ENCODE measurements at places on chromosomes 3 and 15.

- no peak for DNase-seq
Observed at GRCh38 chr3:79886204-79886603, 118.4 kb upstream of the ROBO1 start.

- DNase-seq, result no peak
Observed at GRCh38 chr15:70341566-70341965, 243.8 kb upstream of the TLE3 start.

DNA sequence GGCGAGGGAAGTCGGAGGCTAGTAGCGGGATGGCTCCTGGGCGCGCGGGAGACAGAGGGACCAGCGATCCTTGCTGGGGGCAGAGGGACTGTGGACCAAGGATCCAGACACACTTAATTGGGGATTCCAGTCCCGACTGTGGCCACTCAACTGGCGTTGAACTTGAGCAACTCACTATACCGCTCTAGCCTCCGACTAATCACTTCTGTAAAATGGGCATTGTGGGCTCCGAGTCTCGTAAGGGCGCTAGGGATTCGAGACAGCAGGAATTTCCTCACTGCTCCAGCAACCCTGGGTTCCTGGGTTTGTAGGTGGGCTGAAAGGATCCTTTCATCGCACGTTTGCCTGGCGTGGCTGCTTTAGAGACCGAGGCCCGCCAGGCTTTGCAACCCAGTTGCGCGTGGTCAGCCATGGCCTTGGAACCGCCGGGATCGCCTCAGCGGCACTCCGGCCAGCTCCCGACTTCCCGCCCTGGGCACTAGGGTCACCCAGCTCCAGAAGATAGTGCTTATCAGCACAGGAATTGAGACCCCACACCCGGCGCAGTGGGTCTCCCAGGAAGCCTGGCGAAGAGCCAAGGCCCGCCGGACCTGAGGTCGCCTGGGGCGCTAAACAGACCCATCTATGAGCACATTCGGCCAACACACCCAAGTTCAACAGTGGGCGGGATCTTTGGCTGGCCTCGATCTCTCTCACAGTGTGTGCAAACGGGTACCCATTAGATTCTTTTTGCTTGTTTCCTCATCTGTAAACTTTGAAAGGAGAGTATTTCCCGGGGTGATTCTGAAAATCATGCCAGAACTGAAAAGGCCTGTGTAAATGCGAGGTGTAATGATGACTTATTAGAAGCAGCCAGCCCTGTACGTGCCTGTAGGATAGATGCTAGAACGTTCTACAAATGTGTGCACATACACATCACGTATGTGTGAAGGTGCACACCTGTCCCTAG, 9.9 kb downstream of the FOXL2 start:
- no peak for DNase-seq

- no peak for DNase-seq
Observed at GRCh38 chr15:92463826-92464225, 70.1 kb downstream of the ST8SIA2 start.

DNA sequence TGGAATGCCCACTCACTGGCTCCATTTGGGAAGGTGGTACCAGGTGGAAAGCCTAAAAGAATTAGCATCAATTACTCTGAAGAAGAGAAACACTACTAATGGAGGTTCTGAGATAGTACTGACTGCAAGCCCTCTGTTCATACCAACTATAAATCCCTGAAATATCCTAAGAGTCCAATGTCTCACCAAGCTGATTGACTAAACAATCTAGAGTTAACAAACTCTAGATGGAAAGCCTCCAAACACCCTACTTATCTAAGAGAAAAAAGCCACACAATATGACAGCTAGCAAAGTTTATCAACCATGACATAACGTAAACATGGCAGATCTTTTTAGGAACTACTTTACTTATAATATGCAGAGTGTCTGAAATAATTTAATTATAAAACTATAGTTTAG, 59.2 kb downstream of the GPR176 start:
- DNase-seq, result no peak

GRCh38 chr3:133208184-133208583, 170.0 kb downstream of the TMEM108 start:
- DNase-seq, result no peak

- DNase-seq, result no peak
Observed at GRCh38 chr3:41482134-41482533, 282.8 kb downstream of the CTNNB1 start.

- no peak for DNase-seq
Observed at GRCh38 chr3:21509731-21510470, 241.1 kb downstream of the ZNF385D start.

DNA sequence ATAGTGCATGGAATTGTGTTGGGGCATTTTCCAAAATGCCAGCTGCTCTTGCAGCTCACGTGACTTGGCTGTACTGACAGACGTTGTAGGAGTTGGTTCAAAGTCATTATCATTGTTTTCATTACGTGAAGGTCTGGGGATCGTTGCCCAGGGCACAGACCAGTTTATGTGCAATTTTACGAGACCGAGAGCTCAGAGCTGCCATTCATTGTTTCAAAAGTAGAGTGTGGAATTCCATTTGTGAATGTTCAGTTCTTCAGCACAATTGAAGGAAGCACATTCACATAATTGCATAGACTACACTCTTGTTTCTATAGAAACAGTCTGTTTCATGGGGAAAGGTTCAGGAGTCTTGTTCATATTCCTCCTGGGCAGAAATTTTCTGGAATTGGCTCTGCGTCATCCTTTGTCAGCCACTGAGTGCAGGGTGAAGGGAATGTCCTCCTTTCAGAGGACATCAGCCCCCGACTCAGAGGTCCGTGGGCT, 54.5 kb downstream of the GABRG3 start:
- no peak for DNase-seq

- peak; percentile 35 for DNase-seq
Observed at GRCh38 chr3:183515968-183516851, 39.3 kb downstream of the KLHL6 start.

- no peak for DNase-seq
Observed at GRCh38 chr15:69515508-69515907, 62.9 kb downstream of the RPLP1 start.

GRCh38 chr3:40908612-40909011, 290.7 kb upstream of the CTNNB1 start:
- no peak for DNase-seq

- DNase-seq, result no peak
Observed at GRCh38 chr3:13132731-13133410, 59.6 kb upstream of the IQSEC1 start.

GRCh38 chr15:81161851-81162250, 27.8 kb downstream of the CFAP161 start:
- no peak for DNase-seq

- DNase-seq, result no peak
Observed at GRCh38 chr3:39148435-39149058, 4.8 kb downstream of the CSRNP1 start.

DNA sequence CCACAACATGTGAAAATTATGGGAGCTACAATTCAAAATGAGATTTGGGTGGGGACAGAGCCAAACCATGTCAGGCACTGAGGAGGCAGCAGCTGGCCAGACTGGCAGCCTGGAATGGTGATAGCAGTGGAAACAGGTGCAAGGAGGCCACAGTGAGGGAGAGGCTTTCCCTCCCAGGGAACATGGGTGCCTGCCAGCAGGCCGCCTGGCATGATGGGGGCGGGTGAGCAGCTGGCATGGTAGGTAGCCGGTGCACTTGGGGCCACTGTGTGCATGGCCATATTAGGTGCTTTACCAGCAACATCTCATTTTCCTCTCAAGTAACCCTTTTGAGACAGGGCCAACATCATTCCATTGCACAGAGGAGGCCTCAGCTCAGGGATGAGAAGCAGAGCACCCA, 18.3 kb upstream of the MRPS22 start:
- DNase-seq, result no peak

DNA sequence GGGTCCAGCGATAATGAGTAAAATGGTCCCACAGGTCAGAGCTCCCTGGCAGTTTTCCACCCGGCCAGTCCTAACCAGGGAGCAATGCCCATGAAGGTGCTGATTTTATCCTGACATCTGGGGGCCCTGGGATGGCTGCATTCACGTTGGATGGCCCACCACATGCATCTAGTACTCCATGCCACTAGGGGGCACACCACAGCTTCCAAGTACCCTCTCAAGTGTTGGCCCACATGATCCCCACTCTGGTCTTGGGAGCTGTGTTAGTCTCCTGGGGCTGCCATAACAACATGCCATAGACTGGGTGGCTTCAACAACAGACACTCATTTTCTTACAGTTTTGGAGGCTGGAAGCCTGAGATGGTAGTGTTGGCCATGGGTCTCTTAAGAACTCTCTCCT, 225.5 kb downstream of the SLCO3A1 start:
- DNase-seq, result no peak

DNA sequence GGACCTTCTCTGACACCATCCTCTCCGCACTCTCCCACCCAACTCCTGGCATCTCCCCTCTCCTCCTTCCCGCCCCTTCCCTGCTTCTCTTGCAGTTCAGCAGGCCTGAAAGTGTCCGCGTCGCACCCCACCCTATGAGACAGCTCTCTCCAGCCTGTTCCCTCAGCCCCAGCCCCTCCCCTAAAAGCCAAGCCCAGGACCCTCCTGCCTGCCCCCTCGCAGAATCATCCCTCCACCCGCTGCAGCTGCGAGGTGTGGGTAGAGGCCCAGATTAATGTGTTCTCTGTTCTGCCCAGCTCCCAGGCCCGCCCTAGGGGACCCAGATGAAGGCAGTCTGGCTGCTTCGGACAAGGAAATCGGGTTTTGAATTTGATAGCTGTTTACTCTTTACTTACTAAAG, 410 bp downstream of the PRR23E start:
- no peak for DNase-seq

- DNase-seq, result no peak
Observed at GRCh38 chr15:80777137-80777536, 2.0 kb upstream of the CEMIP start.

DNA sequence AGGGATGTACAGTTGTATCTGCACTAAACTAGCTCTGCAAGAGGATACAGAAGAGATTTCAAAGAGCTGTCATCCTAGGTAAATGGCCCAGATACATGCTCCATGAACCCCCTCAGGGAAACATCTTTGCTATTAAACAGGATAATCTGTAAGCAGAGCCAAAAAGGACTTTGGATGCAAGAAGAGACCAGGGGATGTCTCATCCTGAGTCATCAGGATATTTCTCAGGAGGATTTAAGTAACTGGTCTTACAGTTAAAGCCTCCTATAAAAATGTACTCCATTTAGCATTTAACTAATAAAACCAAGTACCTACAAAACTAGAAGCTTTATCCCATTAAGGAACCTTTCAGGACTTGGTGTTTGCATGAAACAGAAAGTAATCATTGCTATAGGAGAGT, 48.2 kb upstream of the PHLDB2 start:
- no peak for DNase-seq

DNA sequence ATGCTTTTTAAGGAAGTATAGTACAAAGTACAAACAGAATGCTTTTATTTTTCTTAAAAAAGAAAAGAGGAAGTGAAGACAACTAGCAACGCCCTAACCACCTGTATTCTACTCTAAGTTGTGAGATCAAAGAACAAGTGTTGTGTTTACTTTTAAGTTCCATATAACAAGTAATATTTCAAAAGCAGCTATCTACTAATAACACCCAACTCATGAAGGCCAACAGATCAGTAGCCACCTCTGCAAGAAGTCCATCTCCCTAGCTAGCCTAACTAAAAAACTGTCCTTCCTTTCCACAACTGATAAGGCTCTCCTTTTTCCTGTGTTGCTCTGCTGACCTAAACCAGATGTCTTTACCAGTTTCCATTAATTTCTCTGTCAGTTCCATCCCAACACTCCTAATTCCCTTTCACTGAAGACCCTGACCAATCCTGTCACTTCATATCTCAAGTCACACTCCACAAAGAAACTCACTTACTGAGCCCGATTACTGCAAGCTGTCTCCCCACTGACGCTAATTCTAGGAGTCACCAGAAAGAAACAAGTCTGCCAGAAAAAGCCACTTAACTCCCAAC, 26.9 kb downstream of the PHC3 start:
- no peak for DNase-seq

DNA sequence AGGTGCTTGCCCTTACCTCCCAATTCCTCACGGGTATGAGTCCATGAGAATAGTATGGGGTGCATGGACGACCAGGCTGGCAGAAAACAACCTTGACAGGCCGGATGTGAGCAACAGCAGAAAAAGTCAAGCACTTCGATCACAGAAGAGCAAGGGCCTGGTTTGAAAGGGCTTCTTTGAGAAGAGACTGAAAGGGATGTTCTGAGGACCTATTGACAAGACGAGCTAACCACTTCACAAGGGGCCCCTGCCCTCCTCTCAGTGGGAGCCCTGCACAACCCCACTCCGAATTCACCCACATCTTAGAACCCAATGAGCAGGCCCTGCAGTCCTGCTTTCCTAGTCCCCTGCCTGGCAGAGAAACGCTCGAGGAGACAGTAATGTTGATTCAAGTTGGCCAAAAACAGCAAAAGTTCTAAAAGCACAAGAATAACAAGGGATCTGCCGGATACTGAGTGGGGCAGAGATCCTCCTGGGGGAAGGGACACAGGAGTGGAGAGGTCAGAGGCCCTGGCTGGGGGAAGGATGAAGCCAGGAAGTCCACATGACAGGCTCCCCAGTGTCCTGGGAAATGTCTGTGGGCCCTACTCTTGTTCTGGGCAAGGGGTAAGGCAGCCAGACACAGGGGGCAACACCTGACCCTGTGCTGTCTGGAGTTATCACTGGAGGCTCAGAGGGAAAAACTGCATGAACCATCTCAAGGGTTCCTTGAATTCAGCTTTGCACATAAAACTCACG, 14.8 kb upstream of the CX3CR1 start:
- no peak for DNase-seq

- no peak for DNase-seq
Observed at GRCh38 chr3:124202754-124203153, 210.8 kb upstream of the ROPN1 start.

- no peak for DNase-seq
Observed at GRCh38 chr15:34976743-34977142, 7.2 kb upstream of the AQR start.

GRCh38 chr3:132289316-132289715, 27.9 kb upstream of the ACP3 start:
- DNase-seq, result no peak

All from effector memory CD4-positive, alpha-beta T cell (primary cell).